ENCODE measurements at places on chromosomes 12 and 14.

DNA sequence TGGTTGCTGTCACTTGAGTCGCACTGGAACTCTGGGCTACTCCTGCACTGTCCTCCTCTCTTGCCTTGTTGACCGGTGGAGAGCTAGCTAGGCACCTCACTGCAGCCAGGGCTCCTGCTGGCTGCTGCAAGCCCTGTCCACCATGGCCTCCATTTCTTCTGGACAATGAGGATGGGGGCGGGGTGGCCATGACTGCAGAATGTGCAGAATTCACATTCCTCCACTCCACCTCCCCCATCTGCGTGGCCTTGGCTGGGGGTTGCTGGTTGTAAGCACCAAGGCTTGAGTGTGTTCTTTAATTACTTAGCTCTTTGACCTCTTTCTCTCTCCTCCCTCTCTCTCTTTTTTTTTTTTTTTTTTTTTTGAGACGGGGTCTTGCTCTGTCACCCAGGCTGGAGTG, 248.5 kb downstream of the PCNX1 start:
- no peak for DNase-seq

DNA sequence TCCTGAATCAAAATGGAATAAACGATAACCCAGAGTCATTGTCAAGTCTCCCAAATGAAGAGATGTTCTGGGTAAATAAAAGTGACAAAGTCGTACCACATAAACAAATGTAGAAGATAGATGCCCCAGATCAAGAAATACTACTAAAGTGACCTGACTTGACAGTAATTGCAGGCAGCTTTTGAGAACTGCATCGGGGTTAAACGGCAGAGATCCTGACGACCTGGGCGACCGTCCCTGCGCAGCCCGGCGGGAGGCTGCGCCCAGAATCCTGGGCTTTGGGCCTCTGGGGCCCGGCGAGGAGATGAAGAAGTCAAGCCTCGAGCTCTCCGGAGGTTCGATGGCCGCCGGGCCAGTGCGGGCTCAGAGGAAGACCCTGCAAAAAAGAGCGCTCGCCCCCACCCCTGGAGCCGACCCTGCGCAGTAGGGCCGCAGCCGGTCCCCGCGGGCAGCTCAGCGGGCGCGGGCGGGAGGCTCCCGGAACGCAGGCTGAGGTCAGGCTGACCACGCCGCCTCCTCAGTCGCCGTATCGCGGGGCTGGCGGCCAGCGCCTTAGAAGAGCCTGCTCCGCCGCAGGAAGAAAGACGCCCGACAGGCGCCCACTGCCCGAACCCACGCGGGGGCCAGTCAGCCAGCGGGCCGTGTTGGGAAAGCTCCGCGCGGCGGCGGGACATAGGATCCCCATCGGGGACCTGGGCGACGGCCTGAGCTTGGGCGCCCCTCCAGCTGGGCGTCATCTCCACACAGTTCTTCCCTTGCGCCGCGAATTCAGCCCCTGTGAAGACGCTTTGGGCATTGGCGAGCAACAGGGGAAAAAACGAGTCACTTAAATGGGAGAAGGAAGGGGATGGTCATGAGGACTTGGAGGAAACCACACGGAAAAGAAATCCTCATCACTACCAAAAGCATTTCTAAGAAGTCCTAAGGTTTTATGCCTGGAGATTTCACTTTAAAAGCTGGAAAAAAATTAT, 16.0 kb downstream of the NKX2-1 start:
- DNase-seq = no peak

GRCh38 chr14:93042968-93043940, 72.5 kb downstream of the ITPK1 start:
- DNase-seq = no peak

DNA sequence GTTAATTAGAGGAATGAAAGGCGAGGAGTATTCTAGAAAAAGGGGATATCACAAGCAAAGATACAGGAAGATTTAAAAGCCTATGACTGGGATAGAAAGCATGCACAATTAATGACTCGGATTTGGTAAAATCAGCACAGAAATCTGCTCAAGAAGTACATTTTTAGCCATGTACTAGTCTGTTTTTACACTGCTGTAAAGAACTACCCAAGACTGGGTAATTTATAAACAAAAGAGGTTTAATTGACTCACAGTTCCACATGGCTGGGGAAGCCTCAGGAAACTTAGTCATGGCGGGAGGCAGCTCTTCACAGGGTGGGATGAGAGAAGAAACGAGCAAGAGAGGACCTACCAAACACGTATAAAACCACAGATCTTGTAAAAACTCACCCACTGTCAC, 716.3 kb upstream of the MDGA2 start:
- DNase-seq = no peak

DNA sequence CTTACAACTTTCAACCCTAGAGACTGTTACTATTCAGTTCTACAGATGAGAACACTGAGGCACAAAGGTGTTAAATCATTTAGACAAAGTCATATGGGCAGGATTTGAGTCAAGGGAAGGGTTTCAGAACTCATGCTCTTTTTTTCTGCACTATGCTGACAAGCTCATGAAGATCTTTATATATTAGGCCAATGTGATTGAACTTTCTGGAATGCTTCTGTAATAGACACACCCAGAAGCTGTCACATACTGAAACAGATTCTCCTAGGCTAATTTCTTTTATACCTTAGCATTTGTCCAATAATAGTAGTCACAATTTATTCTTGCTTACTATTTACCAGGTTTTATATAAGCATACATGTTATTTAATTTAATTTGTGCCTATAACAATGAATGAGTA, 164.0 kb downstream of the ALG10B start:
- no peak for DNase-seq

DNA sequence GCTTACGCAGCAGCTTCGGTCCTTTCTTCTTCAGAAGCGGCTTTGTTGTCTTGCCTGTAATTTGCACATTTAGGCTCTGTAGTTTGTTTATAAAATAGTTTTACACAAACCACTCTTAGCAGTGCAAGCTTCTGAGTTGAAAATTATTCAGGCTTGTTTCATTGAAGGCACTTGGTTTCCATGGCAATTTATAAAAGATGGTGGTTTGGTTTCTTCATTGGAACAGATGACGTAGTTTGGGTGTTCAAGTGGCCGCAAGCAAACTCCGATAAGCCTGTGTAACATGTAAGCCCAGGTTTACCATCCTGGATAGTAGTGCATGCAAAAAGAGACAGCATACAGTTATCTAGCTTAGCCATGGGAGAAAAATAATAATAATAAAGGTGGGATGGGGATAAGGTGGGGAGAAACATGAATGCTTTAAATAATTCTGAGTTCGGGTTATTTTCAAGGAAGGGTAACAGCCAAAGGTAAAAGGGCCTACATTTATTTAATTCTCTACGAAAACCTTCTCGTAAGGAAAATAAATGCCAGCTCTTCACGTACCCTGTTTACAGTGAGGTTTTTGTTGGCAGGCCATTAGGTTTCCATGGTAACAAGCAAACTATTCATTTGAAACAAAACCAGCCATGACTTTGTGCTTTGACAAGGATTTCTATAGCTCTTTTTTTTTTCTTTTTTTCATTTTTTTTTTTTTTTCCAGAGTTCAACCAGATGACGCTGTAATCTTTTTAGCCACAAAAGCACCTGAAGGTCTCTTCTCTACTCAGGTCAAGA, 189.6 kb upstream of the RPL10L start:
- DNase-seq = no peak

GRCh38 chr14:67526676-67527459, 6.2 kb upstream of the PLEKHH1 start:
- peak; percentile 73 for DNase-seq

- DNase-seq = no peak
Observed at GRCh38 chr12:126404293-126404881, 1339.2 kb downstream of the AACS start.

GRCh38 chr12:132393991-132394949, 64.9 kb upstream of the GALNT9 start:
- no peak for DNase-seq

DNA sequence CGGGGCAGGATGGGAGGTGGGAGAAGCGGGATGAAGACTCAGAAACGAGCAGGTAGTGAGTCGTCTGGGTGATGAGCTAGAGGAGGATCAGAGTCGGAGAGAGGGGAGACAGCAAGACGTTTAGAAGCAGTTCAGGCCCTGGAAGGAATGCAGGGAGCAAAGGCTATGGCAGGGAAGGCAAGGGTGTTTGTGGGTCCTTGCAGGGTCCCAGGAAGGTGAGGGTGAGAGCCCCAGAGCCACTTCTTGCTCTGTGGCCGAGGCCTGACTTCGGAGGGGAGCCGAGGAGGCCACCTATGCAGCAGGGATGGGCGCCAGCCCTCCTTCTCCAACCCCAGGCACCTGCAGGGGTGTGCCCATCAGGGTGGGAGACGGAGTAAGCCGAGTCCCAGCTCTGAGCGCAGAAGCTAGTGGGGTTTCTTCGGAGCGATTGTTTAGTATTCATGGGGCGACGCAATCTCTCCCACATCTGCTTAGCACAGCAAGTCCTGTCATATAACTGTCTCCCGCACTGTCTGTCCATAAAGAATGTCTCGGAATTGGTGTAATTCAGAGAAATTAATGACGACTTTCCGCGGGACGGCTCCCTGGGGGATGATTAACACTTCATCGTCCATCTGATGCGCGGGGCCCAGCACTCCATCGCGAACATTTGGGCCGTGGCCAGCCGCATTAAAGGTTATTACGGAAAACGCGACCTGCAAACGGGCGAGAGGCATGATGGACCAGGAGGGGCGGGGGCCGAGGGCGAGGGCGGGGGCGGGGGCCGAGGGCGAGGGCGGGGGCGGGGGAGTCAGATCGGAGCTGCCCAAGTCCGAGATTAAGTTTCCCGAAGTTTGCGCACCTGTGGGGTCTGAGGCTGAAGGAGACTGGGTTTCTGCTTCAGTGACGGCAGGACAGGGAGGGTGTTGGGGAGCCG, 12.2 kb upstream of the CALCOCO1 start:
- DNase-seq = no peak

Measured in NCI-H1694 (cell line).